ENCODE measurements at places on chromosomes 11 and 22. TPM values are rescaled to one million over a fixed set of nuclear protein-coding genes. Genes with fewer than 3 reads are reported as not detected.
A peak's percentile ranks its signal among the peaks of the same experiment; 100 is the strongest.

GRCh38 chr22:46058091-46058420, 81.1 kb upstream of the WNT7B start:
- no peak overlapping the region for H3K27ac ChIP-seq
- 0 out of 2 replicates have a peak, but pooled peaks cover 3% of the 10 kb centered on the region for H3K4me1 ChIP-seq
- H3K4me3 ChIP-seq = no peak overlapping the region

MFNG gene
- 1.7 TPM for total RNA-seq

- no peaks in the 10 kb centered on the region for H3K36me3 ChIP-seq
- H3K4me1 ChIP-seq = peaks cover 3% of the 10 kb centered on the region
- H3K4me3 ChIP-seq = no peak overlapping the region
- H3K27ac ChIP-seq = no peak overlapping the region
- DNase-seq = no peak
Measured at GRCh38 chr11:128508770-128509510, 78.4 kb downstream of the ETS1 start.

AKIP1 gene
- total RNA-seq = 19.9 TPM

GRCh38 chr11:118052581-118053206, 24.2 kb upstream of the TMPRSS4 start:
- H3K4me1 ChIP-seq = no peaks in the 10 kb centered on the region
- no peak for DNase-seq
- no peak overlapping the region for H3K27ac ChIP-seq
- no peaks in the 10 kb centered on the region for H3K36me3 ChIP-seq
- H3K4me3 ChIP-seq = no peak overlapping the region

DNA sequence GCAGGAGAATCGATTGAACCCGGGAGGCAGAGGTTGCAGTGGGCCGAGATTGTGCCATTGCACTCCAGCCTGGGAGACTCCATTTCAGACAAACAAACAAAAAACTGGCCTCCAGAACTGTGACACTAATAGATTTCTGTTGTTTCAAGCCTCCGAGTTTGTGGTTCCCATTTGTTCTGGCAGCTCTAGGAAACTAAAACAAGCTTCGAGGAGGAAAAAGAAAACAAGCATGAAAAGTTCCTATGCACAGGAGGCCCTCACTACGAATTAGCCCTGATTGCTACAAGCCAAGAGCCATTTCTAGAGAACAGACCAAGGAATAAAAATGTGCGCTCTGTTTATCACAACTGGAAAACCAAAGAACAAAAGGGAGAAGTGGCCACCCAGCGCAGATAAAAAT, 47.8 kb upstream of the SHANK2 start:
- no peak overlapping the region for H3K4me3 ChIP-seq
- no peaks in the 10 kb centered on the region for H3K4me1 ChIP-seq
- H3K27ac ChIP-seq = no peak overlapping the region
- no peaks in the 10 kb centered on the region for H3K27me3 ChIP-seq

BLID gene
- total RNA-seq = not detected

GRCh38 chr11:5507933-5508305, 1.8 kb downstream of the UBQLN3 start:
- no peak overlapping the region for H3K4me3 ChIP-seq
- H3K4me1 ChIP-seq = no peaks in the 10 kb centered on the region
- no peaks in the 10 kb centered on the region for H3K27me3 ChIP-seq
- DNase-seq = no peak

DNA sequence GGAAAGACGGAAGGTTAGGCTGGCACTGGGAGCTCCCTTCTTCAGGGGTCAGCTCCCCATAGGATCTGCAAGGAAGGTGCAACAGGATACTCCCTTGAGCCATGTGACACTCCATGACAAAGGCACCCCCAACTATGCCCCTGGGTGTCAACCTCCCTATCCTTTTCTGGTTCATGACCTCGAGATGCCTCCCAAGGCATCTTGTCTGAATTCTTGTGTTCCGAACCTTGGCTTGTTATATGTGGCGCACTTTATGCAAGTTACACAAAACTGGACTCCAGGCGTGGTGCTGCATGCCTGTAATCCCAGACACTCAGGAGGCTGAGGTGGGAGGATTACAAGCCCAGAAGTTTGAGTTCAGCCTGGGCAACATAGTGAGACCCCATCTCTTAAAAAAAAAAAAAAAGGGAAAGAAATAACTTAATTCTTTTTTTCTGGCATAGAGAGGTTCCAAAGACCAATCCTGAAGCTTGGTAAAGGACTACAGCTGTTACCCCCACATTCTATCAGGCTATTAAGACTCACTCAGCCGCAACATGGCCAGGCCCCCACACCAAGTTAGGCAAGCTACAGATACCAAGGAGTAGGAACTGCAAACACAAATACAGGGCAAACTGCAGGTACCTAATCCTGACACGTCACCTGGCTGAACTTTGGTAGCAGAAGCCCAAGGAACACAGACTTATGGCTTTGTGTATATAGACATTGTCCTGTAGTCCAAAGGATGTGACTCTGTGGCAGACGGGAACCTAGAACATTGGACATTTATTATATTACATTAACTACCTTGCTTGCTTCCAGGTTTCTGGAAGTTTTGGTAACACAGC, 1.4 kb downstream of the C11orf24 start:
- H3K4me3 ChIP-seq = peak overlapping the region; percentile 99
- H3K27ac ChIP-seq = no peak overlapping the region
- no peak for DNase-seq
- H3K27me3 ChIP-seq = no peaks in the 10 kb centered on the region
- H3K36me3 ChIP-seq = peaks cover 19% of the 10 kb centered on the region

DNA sequence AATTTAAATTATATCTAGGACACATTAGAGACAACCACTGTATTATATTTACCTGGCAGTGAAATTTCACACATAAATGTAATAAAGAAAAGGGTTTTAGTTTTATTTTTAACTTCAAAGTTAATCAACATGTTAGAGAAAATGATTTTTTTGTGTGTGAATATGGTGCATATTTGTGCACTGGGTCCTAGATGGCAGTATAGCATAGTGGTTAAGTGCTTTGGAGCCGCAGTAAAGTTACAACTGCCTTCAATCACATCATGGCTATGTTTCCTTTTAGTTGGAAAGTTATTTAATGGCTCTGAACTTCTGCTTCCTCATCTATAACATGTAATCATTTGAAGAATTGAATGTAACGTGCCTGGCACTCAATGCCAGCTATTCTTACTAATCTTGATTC, 108.9 kb upstream of the DDI1 start:
- no peak overlapping the region for H3K27ac ChIP-seq
- no peaks in the 10 kb centered on the region for H3K27me3 ChIP-seq
- DNase-seq = no peak
- H3K36me3 ChIP-seq = no peaks in the 10 kb centered on the region

APLNR gene
- not detected for total RNA-seq

DNA sequence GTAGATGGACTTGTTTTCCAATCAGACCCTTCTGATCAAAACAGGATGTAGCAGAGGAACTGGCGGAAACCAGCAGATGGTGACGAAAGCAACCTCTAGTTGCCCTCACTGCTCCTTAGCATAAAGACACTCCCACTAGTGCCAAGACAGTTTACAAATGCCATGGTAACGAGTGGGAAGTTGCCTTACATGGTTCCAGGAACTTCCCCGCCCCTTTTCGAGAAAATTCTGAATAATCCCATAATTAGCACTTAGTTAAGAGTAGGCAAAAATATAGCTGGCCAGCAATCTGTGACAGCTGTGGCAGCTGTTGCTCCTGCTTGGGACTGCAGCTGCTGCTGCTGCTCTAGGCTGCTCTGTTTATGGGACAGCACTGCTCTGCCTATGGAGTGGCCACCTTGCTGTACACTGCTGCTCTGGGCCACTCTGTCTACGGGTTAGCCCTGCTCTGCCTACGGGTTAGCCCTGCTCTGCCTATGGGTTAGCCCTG, 33.4 kb upstream of the SORL1 start:
- H3K36me3 ChIP-seq = no peaks in the 10 kb centered on the region
- H3K27ac ChIP-seq = no peak overlapping the region
- no peak for DNase-seq

DNA sequence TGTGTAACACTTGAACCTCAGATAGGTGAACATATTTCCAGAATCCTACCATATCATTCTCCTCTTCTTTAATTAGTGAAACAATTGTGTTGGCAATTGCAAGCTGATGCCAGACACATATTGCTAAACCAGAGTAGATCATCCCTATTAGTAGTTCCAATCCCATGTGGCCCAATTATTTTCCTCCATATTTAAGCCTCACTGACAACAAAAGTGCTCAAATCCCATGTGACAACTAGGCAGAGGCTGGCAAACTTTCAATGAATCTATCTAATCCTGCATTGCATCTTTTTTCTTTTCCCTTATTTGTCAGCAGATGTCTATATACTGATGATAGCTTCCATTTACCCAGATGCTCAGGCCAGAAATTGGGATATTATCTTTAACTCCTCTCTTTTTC, 90.4 kb downstream of the GRIA4 start:
- H3K27ac ChIP-seq = no peak overlapping the region
- H3K27me3 ChIP-seq = no peaks in the 10 kb centered on the region
- no peaks in the 10 kb centered on the region for H3K36me3 ChIP-seq
- no peak overlapping the region for H3K4me3 ChIP-seq
- no peaks in the 10 kb centered on the region for H3K4me1 ChIP-seq

GRCh38 chr11:64181506-64182411, 4.2 kb upstream of the STIP1 start:
- peak; percentile 68 for DNase-seq
- no peak overlapping the region for H3K27ac ChIP-seq
- H3K4me1 ChIP-seq = peaks cover 4% of the 10 kb centered on the region
- peaks cover 7% of the 10 kb centered on the region for H3K36me3 ChIP-seq
- no peaks in the 10 kb centered on the region for H3K27me3 ChIP-seq
- H3K4me3 ChIP-seq = peak overlapping the region; percentile 5

GRCh38 chr11:124193221-124194010, 10.3 kb downstream of the OR10D3 start:
- no peaks in the 10 kb centered on the region for H3K4me1 ChIP-seq
- H3K27ac ChIP-seq = no peak overlapping the region
- no peaks in the 10 kb centered on the region for H3K36me3 ChIP-seq
- peaks cover 12% of the 10 kb centered on the region for H3K27me3 ChIP-seq
- no peak for DNase-seq

RAPSN gene
- 0.34 TPM for total RNA-seq

DNA sequence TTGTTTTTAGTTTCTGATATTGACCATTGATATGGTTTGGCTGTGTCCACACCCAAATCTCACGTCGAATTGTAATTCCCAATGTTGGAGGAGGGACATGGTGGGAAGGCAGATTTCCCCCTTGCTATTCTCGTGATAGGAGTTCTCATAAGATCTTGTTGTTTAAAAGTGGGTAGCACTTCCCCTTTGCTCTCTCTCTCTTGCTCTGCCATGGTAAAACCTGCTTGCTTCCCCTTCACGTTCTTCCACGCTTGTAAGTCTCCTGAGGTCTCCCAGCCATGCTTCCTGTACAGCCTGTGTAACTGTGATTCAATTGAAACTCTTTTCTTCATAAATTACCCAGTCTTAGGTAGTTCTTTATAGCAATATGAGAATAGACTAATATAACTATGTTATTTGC, 203.6 kb upstream of the CHORDC1 start:
- no peaks in the 10 kb centered on the region for H3K4me1 ChIP-seq
- no peak overlapping the region for H3K27ac ChIP-seq
- no peaks in the 10 kb centered on the region for H3K27me3 ChIP-seq
- no peaks in the 10 kb centered on the region for H3K36me3 ChIP-seq
- no peak overlapping the region for H3K4me3 ChIP-seq
- DNase-seq = no peak

GSC2 gene
- total RNA-seq = 0.48 TPM

GRCh38 chr11:78696177-78696576, 121.5 kb upstream of the NARS2 start:
- no peak overlapping the region for H3K27ac ChIP-seq
- no peak overlapping the region for H3K4me3 ChIP-seq

DNA sequence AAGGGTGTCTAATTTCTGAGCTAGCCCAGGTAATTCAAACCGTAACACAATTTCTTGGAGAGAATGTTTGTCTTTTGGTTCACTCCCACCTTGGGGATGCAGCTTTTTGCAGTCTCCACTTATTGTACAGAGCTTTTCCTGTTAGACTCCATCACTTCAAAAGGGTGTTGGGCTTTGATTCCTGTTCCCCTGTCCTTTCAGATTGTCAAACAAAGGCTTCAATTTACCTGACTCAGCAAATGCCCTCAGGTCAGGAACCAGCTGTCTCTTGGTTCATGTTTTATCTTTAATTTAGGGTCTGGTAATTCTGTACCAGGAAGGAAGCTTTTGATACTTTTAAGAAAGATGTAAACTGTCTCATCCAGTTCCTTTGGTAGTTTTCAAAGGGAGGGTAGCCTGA, 880.6 kb downstream of the NTM start:
- H3K4me1 ChIP-seq = no peaks in the 10 kb centered on the region
- no peak overlapping the region for H3K27ac ChIP-seq
- H3K27me3 ChIP-seq = no peaks in the 10 kb centered on the region
- no peak overlapping the region for H3K4me3 ChIP-seq

DNA sequence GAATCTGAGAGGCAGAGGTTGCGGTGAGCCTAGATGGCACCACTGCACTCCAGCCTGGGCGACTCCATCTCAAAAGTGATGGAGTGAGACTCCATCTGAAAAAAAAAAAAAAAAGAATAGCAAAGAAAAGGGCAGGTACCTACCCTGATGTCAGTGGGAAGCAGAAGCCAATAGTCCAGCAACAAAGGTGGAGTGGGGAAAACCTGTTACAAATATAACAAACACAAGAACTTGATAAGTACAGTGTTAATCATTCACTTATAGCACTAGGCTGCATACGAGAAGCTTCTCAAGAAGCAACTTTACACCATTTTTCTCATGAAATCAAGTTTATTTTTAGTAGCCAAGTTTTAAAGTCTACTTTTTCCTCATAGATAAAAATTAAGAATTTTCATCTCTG, 62.5 kb upstream of the YWHAH start:
- H3K27me3 ChIP-seq = no peaks in the 10 kb centered on the region
- no peak overlapping the region for H3K27ac ChIP-seq
- no peak overlapping the region for H3K4me3 ChIP-seq
- DNase-seq = no peak
- no peaks in the 10 kb centered on the region for H3K4me1 ChIP-seq

P2RY2 gene
- 1.2 TPM for total RNA-seq

DNA sequence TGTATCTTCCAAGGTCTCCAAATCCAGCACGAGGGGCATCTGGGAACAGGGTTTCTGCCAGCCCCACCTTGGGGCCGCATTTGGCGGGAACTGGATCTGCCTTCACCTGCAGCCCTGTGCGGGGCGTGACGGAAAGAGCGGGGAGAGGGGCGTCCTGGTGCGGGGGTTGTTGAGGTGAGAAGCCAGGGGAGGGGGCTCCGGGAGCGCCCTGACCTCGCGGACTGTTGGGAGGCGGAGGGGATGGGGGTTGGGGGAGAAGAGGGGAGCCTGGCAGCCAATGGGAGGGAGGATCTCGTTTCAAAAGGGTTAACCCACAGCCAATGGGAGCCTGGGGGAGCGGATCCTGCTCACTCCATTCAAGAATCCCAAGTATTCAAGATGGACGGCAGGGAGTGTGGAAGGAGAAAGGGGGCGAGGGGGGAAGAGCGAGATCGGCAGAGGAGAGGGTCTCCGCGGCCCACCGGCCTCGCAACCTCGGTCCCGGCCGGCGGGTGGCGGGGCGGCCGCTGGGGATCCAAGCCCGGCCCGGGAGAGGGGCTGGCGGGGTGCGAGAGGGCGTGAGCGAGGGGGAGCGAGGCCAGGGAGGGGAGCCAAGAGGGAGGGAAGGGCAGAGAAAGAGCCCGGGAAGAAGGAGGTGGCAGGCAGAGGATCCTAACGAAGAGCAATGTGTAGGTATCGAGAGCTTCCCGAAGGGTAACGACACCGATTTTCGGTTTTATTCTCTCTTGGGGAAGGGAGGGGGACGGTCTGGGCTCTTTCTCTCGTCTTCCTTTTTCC, 11.5 kb downstream of the YPEL4 start:
- H3K27me3 ChIP-seq = no peaks in the 10 kb centered on the region
- H3K4me1 ChIP-seq = peaks cover 25% of the 10 kb centered on the region
- H3K4me3 ChIP-seq = peak overlapping the region; percentile 99
- peak; percentile 86 for DNase-seq
- H3K36me3 ChIP-seq = peaks cover 23% of the 10 kb centered on the region
- peak overlapping the region; percentile 98 for H3K27ac ChIP-seq

Measured in H1 (cell line).